ENCODE measurements at places on chromosomes 2 and 18.

GRCh38 chr2:227406177-227407031, 18.7 kb upstream of the SCYGR1 start:
- peak; percentile 98 for DNase-seq

- no peak for DNase-seq
Observed at GRCh38 chr2:220410296-220410695, 782.9 kb downstream of the SLC4A3 start.

- no peak for DNase-seq
Observed at GRCh38 chr2:18605115-18605514, 15.7 kb upstream of the NT5C1B start.

DNA sequence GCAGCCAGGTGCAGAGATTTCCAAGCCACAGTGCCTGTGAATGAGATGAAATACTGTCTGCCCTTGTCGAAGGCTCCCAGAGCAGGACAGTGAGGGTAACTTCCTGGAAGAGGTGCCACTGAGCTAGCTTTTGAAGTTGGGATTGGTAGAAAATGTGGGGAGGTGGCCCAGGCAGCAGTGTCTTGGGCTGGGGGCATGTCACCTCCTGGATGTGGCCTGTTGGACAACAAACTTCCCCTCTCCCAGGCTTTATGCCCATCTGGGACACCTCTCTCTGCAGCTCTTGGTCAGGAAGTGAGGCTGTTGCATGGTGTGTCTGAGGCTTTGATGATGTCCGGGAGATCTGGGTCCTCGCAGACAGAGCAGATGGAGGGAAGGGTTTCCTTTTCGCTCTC, 151.4 kb downstream of the DYSF start:
- no peak for DNase-seq

- no peak for DNase-seq
Observed at GRCh38 chr2:39558906-39559305, 106.8 kb upstream of the TMEM178A start.

All from HFFc6 (cell line).